Fibroblast of skin of left quadriceps (primary cell): ENCODE measurements at places on chromosomes 1 and 21.

- no peak for DNase-seq
Observed at GRCh38 chr1:56957931-56958330, 7.9 kb downstream of the C8B start.

DNA sequence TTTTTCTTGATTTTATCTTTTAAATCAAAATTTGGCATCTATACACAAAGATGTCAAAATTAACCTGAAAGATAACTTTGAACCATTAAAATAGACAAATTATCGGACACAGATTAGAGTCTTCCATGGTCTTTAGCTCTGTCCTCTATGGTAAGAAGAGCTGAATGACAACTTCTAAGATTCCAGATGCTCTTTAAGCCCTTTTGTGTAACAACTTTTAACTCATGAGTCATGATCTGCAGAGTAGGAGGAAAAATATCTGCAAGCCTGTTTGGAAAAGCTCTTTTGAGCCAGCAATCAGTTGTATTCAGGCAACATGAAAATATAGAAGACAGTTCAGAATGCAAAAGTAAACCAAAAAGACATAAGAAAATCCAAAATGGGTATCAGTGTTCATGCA is 37.8 kb downstream of the TTC13 start:
- DNase-seq: peak; percentile 14

DNA sequence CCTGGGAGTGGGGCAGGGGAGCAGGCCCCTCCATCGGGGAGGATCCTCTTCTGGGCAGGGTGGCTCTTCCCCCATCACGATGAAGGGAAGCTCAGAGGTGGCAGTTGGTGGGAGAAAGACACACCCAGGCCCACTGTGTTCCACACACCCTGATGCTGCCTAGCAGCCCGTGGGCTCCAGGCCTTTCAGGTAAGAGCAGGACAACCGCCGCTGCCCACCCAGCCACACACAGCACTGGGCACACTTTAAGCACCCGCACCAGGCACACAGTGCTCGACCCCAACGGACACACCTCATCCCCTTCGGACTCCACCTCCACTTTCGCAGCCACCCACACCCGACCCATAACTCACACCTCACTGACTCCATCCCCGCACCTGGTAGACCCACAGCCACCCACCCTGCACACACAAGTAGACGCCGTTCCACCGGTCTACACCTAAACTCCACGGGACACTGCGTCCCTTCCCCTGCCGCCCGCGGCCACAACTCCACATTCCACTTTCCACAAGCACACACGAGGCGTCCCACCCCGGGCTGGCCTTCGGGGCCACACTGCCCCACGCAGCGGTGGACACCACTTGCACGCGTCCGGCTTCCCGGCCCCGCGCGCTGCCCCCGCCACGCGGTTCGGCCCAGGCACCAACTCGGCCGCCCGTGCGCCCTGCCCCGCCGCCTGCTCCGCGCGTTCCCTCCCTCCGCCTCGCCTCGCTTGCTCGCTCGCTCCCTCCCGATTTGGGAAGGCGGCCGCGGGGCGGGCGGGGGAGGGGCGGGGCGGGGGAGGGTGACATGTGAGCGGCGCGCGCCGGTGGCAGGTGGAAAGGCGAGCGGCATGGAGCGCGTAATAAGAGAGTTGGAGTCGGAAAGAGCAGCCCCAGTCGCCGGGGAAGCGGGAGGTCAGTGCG is at the start of gene KCNQ4:
Gene KCNQ4, plus strand, starts transcription at position 787 of the 905 bp plus-strand sequence. CDS start 307 bp downstream, outside the sequence.
- DNase-seq: no peak

DNA sequence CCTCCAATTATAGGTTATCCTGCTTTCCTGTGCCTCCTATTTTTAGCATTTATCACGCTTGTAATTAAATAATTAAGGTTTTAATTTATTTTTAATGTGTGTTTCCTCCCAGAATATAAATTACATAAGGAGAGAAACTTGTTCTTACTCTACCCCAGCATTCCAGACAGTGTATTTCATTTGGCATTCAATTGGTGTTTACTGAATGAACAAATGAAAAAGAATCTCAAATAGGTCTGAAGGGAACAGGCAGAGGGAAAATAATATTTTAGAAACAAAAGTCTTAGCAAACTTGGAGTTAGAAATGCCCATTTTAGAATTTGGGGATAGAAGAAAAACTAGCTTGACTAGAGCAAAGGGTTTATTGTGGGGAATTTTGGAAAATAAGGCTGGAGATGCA is 9.9 kb upstream of the RSRP1 start:
- DNase-seq: no peak

- DNase-seq: peak; percentile 94
Observed at GRCh38 chr21:26587736-26588201, 14.7 kb upstream of the CYYR1 start.

DNA sequence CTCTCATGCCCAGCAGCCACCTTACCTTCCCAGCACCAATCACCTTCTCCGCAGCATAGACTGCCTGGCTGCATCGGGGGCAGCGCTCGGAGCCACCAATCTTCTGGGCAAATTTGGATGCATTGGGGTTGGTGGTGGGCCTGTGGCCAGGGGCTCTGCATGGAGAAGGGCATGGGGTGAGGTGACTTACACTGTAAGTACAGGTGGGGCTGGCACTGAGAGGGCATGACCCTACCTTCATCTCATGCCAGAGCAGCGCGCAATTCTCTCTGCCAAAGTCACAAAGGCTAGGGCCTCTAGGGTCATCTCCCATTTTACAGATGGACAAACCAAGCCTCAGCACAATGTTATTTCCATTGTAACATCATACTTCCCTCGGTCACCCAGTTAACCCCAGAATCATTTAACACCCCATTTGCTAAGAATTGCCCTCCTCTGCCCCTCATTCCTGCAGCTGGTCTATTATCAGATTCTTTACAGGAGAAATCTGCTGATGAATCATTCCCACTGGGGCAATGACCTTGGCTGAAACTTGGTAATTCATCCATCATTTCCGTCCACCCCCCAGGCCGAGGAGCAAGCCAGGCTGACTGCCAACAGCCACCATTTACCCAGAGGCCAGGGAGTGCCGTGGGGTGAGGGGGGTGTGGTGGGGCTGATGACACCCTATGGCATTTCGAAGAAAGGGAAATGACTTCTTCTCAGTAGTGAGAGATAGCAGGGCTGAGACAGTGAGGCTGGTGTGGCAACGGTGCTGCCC is 17.9 kb downstream of the CSRP1 start:
- DNase-seq: peak; percentile 76

DNA sequence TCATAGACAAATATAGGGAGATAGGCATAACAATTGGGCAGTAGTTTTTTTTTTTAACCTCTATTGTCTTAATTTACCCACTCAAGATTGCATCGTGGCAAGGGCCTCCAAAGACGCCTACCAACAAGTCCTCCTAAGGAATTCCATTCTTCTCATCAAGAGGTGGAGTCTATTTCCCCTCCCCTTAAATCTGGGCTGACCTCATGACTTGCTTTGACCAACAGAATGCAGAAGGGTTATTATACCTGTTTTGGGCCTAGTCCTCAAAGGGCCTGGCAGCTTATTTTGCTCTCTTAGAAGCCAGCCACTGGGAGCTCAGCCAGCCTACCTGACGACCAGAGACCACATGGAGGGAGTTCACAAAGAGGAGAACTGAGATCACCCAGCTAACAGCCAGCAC is 92.3 kb downstream of the COQ8A start:
- no peak for DNase-seq

GRCh38 chr1:8681911-8682310 is 135.5 kb downstream of the RERE start:
- DNase-seq: no peak

DNA sequence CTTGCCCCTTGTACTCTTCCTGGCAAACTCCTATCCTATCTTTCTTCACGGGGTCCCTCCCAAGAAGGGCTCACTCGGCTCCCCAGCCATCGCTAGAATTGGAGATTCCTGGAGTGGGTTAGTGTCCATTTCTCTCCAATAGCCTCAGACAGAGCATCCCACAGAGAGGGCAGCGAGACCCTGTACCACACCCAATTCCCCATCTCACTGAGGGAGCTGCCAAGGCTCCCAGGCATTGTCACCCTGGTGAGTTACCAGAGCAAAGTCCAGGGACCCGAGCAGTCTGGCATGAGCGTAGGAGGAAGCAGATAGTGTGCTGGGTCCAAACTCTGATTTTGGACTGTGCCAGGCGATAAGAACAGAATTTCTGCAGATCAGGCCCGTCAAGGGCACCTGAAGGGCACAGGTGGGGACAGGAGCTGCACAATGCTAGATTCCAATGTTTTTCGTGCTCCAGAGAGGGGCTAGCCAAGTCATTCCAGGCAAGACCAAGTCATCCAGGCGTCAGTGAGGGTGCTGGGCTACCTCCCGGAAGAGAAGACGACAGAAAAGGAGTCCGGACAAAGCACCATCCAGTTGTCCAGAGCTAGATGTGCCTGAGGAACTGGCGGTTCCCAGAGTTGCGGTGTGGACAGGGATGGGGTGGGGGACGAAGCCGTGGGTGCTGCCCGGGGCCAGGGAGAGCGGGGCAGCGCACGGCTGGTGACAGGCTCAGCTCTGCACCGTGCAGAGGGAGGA is 15.3 kb downstream of the AKR7A3 start:
- DNase-seq: no peak

DNA sequence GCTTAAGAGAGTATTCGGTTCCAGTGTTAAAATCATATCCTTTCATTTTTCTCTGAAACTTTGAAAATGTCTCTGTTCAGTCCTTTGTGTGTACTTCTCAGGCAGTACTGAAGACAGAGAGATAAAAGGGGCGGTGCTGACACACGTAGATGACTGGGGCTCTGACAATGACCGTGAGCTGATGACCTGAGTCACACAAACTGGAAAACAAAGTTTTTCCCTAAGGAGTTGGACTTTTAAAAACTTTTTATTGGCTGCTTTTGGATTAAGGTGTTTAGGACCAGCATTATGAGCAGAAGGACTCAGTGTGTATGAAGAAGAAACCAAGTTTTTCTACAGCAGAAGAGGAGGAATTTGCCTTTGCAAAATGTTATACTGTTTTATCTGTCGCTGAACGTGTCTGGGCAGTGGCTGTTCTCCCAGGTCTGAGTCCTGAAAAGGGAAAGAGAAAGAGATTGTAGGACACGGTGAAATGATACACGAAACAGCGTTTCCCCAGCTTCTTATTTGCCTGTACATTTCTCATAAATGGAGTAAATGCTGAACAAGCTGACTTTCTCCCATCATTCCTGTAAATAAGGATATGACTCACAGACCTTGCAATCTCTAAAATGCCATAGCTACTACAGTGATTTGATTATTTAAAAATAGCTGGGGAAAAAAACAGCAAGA is 51.5 kb downstream of the MAP3K7CL start:
- DNase-seq: peak; percentile 86

GRCh38 chr21:33238565-33239255 is 9.0 kb downstream of the IFNAR2 start:
- no peak for DNase-seq

GRCh38 chr1:115832651-115833050 is 8.3 kb downstream of the NHLH2 start:
- no peak for DNase-seq

- no peak for DNase-seq
Observed at GRCh38 chr1:21537932-21538630, 28.9 kb downstream of the ALPL start.

- no peak for DNase-seq
Observed at GRCh38 chr21:14768042-14768441, 221.9 kb upstream of the SAMSN1 start.

- DNase-seq: no peak
Observed at GRCh38 chr1:186027621-186028020, 293.4 kb downstream of the HMCN1 start.

GRCh38 chr1:59937636-59938210 is 11.2 kb upstream of the CYP2J2 start:
- no peak for DNase-seq

- no peak for DNase-seq
Observed at GRCh38 chr1:14987829-14988603, 165.5 kb upstream of the TMEM51 start.

DNA sequence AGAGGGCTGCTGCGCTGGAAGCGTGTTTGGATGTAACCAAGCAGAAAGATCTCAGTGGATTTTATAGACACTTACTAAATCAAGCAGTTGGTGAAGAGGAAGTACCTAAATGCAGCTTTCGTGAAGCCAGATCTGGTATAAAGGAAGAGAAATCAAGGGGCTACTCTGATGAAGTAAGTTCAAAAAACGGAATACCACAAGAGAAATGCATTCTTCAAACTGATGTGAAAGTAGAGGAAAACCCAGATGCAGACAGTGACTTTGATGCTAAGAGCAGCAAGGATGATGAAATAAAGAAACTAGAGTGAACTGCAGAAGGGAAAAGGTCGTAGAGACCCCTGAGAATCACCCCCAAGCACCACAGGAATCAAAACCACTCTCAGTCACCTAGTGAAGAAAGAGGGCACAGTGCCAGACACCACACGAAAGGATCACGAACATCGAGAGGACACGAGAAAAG is 40.8 kb upstream of the NEXN start:
- DNase-seq: no peak

DNA sequence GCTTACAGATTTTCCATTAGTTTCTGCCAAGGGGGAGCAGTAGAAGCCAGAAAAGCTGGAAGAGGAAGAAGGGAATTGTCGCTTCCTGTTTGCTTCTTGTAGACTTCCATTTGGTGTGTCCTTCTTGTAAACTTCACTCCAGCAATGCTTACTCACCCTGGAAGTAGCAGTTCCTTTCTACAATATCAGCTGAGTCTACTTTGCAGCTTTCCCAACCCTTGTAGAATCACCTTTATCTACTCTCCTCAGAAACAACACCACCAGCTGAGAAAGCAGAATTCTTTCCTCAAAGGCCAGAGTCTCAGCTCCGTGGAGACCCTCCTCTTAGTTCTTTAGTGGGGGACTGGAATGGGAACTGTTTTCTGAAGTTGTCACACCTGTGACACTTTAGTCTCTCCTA is 1136.7 kb upstream of the TMPRSS15 start:
- no peak for DNase-seq

DNA sequence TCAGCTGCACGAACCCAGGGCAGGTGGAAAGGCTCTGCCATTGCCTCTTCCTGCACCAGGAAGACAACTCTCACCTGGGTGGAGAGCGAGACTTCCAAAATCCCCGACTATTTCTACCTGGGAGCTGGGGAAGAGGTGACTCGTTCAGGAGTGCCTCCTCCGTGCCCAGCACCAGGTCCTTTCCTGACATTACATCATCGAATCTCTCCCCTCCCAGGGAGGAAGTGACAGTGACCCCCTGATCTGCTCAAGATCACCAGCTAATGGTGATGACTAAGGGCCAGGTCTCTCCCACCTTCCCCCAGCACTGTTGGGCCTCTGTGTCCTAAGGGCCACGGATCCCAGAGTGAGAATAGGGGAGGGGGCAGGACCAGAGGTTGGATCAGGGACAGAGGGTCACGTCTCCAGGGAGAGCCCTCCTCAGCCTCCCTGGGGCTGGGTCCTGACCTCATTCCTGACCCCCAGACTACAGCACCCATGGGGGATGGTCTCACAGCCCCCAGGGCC is 6.8 kb downstream of the MEGF6 start:
- DNase-seq: no peak
